ENCODE measurements at places on chromosomes 5 and 9. TPM values are rescaled to one million over a fixed set of nuclear protein-coding genes. Genes with fewer than 3 reads are reported as not detected.

Gene RNF180
- 1.8 TPM for polyA plus RNA-seq

Gene FGD3
- polyA plus RNA-seq: 2.0 TPM

Gene TAF11L10
- polyA plus RNA-seq: not detected

Gene IL4
- not detected for polyA plus RNA-seq

Gene CHSY3
- 4.0 TPM for polyA plus RNA-seq

Gene SPATA31C1
- polyA plus RNA-seq: 0.07 TPM

Gene IL13
- polyA plus RNA-seq: not detected

Gene ENDOG
- polyA plus RNA-seq: 13.9 TPM

Gene SLC6A3
- not detected for polyA plus RNA-seq

Gene KCNIP1
- not detected for polyA plus RNA-seq
